Amniotic epithelial cell (primary cell): ENCODE measurements at places on chromosomes 16 and 17.

DNA sequence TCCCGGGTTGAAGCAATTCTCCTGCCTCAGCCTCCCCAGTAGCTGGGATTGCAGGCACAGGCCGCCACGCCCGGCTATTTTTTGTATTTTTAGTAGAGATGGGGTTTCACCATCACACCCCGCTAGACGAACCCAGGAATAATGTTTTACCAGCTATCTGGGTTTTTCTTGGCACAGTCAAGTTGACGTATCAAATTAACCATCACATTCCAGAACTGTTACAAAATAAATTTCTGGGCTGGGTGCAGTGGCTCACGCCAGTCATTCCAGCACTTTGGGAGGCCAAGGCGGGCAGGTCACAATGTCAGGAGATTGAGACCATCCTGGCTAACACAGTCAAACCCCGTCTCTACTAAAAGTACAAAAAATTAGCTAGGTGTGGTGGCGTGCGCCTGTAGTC lies 501.2 kb downstream of the SHISA9 start:
- no peak for DNase-seq

DNA sequence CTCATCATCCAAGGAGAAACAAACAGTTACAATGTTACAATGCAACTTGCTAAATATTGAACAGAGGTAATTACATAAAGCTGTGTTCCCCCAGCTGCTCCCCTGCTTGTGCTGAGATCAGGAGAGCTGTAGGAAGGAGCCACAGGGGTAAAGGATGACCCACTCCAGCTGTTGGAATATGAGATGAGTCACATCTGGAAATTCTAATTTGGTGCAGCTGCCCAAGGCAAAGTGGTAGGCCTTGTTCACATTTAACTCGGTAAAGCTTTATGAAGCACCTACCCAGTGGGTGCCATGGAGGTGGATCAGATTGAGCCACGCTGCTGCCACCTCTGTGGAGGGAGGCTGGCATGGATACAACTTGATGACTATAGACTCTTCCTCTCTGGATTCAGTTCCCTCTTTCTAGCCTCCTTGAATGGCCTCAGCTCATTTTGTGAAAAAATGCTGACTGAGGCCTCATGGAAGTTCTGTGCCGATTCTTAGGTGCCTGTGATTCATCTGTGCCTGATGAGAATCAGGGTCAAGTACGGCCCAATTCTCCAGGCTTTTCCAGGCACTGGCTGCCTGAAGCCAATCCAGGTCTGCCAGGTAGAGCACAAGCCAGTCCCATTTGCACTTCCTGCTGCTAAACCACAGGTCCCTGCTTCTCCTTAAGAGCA lies 7.4 kb downstream of the ZNF689 start:
- no peak for DNase-seq

GRCh38 chr16:55510185-55510805 lies 1.4 kb downstream of the LPCAT2 start:
- DNase-seq, result no peak

GRCh38 chr17:67682196-67682595 lies 35.5 kb upstream of the NOL11 start:
- no peak for DNase-seq

DNA sequence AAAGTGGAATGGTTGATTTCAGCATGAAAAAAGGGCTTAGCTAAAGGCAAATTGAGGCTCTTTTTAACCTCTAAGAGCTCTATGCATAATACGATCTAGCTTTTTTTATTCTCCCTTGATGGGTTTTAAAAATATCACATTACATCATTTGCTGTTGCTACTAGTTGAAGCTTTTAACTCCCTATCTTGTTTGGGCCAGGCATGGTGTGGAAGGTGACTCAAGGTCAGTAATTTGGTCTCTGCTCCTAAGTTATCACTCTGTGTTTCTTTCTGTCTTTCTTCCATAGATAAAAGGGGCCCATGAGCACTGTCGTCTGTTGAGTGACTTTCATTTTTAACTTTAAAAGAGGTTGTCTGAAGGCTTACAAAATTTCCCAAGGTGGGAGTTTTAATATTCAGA lies 58.1 kb upstream of the GOT2 start:
- no peak for DNase-seq

- no peak for DNase-seq
Measured at GRCh38 chr16:76931186-76931585, 259.8 kb upstream of the MON1B start.

DNA sequence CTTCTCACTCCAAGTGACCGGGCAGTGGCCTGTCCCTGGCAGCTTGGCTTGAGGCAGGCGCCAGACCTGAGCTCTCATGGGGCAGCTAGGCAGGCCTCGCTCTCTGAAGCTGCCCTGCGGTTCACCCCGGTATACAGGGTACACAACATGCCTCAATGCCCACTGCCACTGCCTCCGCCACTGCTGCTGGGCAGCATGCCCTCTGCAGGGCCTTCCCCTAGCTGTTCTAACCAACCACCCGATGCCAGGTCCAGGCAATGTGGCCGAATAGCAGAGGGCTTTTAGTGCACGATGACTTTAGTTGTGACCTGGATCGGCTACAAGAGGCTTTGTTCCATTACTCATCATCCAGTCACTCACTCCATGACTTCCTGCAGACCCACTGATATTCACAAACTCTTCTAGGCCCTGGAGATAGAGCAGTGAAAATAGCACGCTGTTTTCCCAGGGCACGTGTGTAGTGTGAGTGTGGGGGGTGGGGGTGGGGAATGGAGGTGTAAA lies 19.7 kb downstream of the CDC42EP4 start:
- DNase-seq, result no peak

DNA sequence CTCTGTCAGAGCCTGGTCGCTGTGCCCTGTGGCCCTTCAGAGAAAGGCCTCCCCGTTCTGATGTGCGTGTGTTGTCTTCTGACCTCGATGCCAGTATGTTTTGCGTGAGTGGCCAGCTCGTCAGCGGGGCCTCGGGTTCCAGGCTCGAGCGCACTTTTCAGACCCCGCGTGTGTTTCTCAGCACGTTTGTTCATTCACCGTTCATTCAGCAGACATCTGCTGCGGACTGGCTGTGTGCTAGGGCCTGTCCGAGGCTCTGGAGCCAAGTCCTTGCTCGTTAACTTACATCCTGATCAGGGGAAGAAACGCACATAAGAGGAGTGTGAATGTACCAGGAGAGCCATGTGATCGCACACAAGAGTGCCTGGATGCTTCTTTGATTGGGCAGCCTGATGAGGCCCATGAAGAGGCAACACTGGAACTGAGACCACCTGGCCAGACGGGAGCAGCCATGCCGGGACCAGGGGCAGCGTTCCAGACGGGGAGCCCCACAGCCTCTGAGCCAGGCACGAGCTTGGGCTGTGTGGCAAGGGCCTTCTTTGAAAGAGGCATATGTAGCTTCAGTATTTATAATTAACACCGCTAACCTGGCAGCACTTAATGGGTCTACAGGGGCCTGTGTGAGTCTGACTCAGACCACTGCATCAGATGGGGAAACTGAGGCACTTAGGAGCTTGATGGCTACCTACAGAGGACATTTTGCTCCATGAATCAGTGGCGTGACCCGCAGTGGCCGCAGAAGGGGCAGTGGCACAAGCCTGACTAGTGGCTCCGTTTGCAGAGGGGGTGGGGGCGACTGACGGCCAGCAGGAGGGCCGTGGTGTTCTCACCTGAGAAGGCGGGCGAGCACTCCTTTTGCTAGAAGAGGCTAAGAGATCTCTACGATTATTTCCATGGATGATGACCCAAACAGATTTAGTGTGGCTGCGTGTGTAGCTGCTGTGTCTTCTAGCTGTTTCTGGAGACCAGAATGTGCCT lies 187.9 kb upstream of the CHMP6 start:
- no peak for DNase-seq

- no peak for DNase-seq
Measured at GRCh38 chr17:57257195-57257894, 1.0 kb downstream of the MSI2 start.

DNA sequence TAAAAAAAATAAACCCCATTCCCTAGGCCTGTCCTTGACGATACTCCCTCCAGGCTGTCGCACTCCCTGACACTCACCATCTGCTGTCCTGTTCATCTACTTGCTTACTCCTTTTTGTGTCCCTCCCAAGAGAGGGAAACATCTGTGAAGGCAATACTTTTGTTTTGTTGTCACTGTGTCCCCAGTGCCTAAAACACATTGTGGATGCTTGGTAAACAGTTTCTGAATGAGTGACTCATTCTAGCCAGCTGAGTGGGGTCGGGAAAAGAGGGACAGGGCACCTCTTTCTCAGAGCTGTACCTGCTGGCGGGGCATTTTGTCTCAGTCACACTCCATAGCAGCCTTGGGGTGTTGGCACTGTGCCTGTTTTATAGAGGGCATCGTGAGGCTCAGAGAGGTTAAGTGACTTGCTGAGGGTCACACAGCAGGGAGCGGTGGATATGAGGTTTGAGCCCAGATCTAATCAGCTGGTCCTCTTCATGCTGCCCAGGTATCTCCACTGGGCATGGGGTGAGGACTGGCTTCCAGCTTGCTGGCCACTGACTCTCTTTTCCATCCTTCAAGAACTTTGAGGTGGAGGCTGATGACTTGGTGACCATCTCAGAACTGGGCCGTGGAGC lies 15.6 kb downstream of the MAP2K3 start:
- no peak for DNase-seq

GRCh38 chr17:386141-386876 lies 33.7 kb upstream of the RPH3AL start:
- no peak for DNase-seq

GRCh38 chr17:19646788-19647696 lies 1.5 kb upstream of the ALDH3A2 start:
- peak; percentile 41 for DNase-seq

- no peak for DNase-seq
Measured at GRCh38 chr17:77874303-77875050, 84.0 kb upstream of the TNRC6C start.

GRCh38 chr17:59131131-59131530 lies 23.9 kb downstream of the SKA2 start:
- DNase-seq, result no peak
